A549 treated with Mapracorat at 1 μM for 4 hours (cell line): ENCODE measurements at places on chromosomes 2 and 18. TPM values are rescaled to one million over a fixed set of nuclear protein-coding genes. Genes with fewer than 3 reads are reported as not detected.

MROH2A gene
- total RNA-seq: 0.12 to 0.26 TPM (median 0.18 TPM) in 4 of 5 replicates, not detected in the other

SAG gene
- not detected in 5 replicates for total RNA-seq

SLC4A3 gene
- 2.6 to 3.9 TPM (median 3.0 TPM) in 5 replicates for total RNA-seq

FIGN gene
- total RNA-seq: 2.0 to 2.4 TPM (median 2.3 TPM) in 5 replicates

NYAP2 gene
- 0.02 TPM in 1 of 5 replicates, not detected in the others for total RNA-seq

CCDC138 gene
- 6.9 to 9.2 TPM (median 7.6 TPM) in 5 replicates for total RNA-seq

DYTN gene
- total RNA-seq: not detected in 5 replicates

MERTK gene
- 1.9 to 3.0 TPM (median 2.0 TPM) in 5 replicates for total RNA-seq

SLC9A4 gene
- not detected in 5 replicates for total RNA-seq

SLC8A1 gene
- total RNA-seq: 0.26 to 0.36 TPM (median 0.34 TPM) in 5 replicates

CPSF3 gene
- 46.8 to 59.1 TPM (median 51.2 TPM) in 5 replicates for total RNA-seq

STON1 gene
- 0.33 to 0.55 TPM (median 0.41 TPM) in 5 replicates for total RNA-seq
